ENCODE measurements at places on chromosomes 12 and 14.

DNA sequence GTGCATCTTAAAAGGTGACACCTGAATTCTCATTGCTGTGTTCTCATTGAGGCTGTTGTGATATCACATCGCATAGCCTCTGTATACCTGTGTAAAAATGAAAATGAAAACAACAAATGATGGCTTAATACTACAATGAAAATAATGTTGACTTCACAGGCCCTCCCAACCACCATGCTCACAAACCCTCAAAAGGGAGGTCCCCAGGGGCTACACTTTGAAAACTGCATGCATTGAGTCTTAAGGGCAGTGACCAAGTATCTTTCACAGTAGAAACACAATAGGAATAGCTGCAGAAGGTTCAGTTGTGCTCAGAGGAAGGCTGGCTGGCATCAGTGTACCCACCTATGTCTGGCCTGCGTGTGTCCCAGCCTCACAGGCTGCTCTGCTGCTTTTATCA lies 27.6 kb upstream of the KCNK13 start:
- no peak for DNase-seq

DNA sequence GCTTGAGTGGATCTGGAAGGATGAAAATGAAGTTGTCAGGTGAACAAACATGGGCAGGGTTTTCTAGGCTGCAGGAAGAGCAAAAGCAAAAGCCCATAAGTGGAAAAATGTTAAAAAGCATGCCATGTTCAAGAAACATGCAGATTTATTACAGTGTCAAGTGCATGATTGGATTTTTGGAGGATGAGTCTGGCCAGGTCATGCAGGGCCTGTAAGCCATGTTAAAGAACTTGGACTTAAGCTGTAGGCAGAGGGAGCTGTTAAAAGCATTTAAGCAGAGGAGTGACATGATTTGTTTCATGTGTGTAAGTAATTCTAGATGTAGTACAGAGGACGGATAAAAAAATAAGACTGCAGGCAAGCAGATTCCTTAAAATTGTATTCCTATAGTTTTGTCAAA lies 16.3 kb upstream of the SINHCAF start:
- no peak for DNase-seq

DNA sequence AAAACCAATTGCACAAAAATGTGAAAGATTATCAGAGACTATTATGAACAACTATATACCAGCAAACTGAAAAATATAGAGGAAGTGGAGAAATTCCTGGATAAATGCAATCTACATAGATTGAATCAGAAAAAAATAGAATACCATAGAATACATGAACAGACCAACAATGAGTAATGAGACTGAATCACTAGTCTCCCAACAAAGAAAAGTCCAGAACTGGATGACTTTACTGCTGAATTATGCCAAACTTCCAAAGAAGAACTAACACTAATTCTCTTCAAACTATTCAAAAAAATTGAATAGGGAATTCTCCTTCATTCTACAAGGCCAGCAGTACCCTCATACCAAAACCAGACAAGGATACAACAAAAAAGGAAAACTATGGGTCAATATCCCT lies 60.6 kb downstream of the GUCY2C start:
- no peak for DNase-seq

GRCh38 chr12:67523538-67523937 lies 125.0 kb upstream of the DYRK2 start:
- DNase-seq, result no peak

- no peak for DNase-seq
These were observed 4.8 kb downstream of the YBX3 start for GRCh38 chr12:10718279-10718821.

GRCh38 chr12:87960566-87960965 lies 68.6 kb downstream of the C12orf50 start:
- DNase-seq, result no peak

DNA sequence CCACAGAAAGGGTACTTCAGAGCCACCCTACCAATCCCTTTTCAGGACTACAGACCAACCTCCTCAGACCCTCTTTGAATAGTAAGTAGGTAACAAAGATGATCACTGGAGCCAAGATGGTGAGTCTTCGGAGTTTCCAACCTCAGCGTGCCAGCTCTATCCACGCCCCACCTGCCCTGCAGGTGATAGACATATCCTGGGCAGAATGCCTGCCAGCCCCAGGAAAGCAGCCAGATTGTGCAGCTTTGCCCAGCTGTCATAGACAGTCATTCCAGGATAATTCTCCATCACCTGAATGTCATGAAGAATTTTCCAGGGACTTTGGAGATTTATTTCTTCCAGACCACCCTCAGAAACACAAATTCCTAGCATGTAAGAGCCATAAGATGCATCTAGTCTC lies 434.4 kb downstream of the RGS6 start:
- DNase-seq, result no peak

GRCh38 chr12:100964028-100964427 lies 169.5 kb downstream of the ANO4 start:
- DNase-seq, result no peak

DNA sequence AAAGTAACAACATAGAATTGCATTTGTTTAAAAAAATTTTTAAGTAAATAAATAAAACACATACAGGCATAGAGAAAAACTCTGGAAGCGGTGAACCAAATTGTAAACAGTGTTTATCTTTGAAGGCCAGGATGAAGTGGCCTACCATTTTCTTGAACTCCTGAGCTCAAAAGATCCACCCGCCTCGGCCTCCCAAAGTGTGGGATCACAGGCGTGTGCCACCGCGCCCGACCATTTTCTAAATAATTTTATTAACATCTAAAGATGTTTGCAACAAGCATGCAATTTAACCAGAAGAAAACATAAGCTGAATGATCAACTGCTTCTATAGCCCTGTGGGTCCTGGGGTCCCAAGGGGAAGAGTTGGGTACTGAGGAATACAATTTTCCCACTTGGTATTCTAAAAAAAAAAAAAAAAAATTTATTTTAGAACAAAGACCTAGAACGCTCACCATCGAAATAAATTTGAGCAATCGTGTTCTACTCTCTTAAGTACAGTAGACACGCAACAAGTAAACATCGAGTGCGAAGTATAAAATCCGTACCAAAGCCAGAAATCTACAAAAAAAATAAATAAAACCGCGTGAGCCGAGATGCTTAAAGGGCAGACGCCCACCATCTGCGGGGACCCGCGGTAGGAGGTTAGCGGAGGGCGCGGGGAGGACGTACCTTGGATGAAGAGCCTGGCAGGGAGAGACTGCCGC lies 484 bp downstream of the MIS18BP1 start:
- no peak for DNase-seq

DNA sequence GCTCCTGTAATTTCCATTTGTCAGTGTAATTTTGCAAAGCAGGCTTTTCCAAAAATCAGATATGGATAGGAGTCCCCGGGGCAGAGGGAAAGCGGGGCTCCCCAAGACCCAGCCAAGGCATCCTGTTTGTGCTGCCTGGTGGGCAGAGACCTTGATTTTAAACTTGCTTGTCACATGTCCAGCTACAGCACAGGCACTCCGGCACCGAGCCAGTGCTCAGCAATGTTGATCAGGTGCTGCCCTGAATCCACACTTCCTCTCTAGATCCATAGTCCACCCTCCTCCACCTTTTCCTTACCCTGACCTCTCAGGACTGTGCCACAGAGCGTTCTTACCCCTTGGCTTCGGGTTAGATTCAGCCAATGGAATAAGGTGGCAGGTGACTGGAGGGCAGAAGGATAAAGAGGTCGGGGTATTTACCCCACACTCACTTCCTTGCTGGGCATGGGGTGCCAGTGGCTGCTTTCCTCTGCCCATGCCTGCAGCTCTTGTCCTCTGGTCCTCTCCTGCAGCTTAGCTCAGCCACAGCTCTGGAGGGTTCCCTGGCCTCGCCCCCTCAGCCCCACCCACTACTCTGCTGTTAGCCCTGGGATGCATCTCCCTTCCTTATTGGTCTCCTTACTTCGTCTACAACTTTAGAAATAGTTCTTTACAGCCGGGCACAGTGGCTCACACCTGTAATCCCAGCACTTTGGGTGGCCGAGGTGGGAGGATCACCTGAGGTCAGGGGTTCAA lies 80.1 kb downstream of the IRF2BPL start:
- DNase-seq, result peak; percentile 24

- DNase-seq, result peak; percentile 27
These were observed 23.3 kb downstream of the DMAC2L start for GRCh38 chr14:50335389-50335788.

GRCh38 chr12:62319058-62319457 lies 58.9 kb downstream of the USP15 start:
- no peak for DNase-seq

DNA sequence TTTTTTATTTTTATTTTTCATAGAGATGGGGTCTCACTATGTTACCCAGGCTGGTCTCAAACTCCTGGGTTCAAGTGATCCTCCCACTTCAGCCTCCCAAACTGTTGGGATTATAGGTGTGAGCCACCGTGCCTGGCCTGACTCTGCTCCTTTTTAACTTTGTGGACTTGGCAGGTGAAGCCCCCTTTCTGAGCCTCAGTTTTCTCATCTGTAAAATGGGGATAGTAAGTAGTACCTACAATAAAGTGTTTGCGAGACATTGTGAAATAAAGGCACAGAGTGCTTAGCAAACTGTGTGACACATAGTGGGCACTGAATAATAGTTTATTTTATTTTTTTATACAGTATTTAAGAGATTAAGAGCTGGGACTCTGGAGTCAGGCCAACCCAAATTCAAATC lies 21.1 kb upstream of the MED13L start:
- no peak for DNase-seq

GRCh38 chr14:75577729-75578101 lies 705 bp upstream of the FLVCR2 start:
- DNase-seq, result peak; percentile 31

- no peak for DNase-seq
These were observed 42.0 kb downstream of the NCOR2 start for GRCh38 chr12:124525455-124525854.

- DNase-seq, result no peak
These were observed 162.7 kb downstream of the GRIP1 start for GRCh38 chr12:66516133-66516532.

DNA sequence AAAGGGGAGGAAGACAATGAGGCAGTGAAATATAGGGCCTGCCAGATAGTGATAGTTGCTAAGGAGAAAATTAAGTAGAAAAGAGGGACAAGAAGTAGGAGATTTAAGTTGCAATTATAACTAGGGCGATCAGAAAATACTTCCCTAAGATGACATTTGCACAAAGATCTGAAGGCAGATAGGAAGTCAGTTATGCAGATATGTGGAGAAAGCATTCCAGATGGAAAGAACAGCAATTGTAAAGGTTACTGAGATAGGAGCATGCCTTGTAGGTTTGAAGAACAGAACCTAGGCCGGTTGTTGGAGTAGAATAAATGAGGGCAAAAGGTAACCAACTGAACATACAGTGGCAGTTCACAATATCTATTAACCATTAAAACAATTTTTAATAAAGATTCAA lies 21.4 kb upstream of the ACTR6 start:
- no peak for DNase-seq

GRCh38 chr12:118734266-118734665 lies 247.1 kb upstream of the SRRM4 start:
- DNase-seq, result no peak

GRCh38 chr14:104800015-104800770 lies 708 bp upstream of the ZBTB42 start:
- DNase-seq, result no peak

- no peak for DNase-seq
These were observed 13.4 kb downstream of the C12orf50 start for GRCh38 chr12:88015825-88016224.

- DNase-seq, result no peak
These were observed 13.9 kb upstream of the MYL2 start for GRCh38 chr12:110934093-110934852.

DNA sequence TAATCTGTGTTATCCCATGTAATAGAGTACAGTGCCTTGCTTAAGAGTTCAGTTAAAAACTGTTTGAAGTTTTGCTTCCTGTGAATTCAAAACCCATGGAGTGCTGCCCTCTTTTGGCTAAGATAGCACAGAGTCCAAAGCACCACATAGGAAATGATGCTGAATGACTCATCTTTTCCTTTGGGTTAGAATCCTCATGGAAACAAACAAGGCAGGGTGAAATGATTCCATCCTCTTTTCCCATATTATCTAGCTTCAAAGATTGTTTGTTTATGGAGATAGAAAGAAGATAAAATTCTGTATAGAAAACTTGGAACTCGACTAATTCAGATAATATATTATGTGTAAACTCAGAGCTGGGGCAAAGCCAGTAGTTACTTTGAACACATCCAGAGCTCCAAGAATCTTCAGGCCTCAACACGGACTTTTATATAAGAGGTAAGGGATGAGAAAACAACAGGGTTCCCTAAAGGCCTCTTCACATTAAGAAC lies 87.4 kb downstream of the OTOGL start:
- DNase-seq, result peak; percentile 12

DNA sequence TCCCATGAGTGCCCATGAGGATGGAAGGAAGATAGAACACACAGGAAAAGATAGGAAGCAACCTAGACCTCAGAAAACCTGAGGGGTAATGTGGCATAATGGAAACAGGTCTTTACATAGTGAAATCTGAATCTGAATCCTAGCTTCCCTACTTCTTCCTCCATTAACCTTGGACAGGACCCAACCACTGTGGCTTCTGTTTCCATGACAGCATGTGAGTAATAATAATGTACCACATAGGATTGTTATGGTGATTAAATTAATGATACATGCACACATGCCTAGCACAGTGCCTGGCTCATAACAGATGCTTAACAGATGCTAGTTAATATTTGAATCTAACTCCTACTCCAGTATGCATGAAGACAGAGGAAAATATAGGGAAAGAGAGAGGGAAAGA lies 11.2 kb downstream of the TTC9 start:
- no peak for DNase-seq

- DNase-seq, result no peak
These were observed 15.8 kb upstream of the CFAP54 start for GRCh38 chr12:96473394-96474093.

- DNase-seq, result no peak
These were observed 152.4 kb downstream of the SEC23A start for GRCh38 chr14:38950676-38951075.

DNA sequence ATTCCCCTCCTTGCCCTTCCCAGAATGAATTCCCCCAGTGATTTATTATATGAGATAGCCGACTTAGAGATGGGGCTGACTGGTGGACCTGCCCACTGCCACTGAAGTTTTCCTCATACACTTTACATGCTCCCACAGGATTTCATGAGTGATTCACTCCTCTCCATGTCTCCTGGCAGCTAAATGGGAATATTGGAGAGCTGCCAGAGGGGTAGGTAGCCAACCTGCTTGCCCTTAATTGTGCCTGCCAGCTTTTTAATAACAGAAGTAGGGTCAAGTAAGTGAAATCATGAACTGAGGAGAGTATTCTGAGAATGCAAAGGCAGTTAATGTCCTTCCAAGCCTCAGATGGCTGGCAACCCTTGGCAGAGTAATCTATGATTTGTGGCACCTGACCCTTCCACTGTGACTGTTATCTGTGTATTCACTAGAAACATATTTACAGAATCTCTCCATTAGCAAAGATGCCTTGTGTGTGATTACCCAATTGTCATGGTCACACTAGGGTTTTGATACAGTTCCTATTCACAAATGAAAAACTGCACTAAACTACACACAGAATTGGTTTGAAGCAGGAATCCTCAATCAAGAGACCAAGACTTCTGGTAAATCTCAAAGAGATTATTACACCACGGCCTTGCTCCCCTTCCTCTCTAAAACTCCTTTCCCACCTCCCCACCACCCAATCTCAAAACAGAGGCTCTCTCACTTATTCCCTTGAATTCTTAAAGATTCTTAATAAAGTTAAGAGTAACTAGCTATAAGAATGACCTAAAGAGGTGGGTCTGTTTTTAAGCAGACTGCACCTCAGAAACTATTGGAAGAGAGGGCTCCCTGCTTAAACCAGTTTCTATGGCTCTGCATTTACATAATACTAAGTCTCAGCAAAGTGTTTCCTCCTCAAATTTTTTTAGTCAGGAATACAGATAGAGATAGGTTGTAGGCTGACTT lies 17.2 kb downstream of the NKX2-1 start:
- DNase-seq, result peak; percentile 86
